ENCODE measurements at places on chromosomes 2 and 18.

GRCh38 chr2:191298306-191298705, 53.1 kb downstream of the MYO1B start:
- no peak for DNase-seq

DNA sequence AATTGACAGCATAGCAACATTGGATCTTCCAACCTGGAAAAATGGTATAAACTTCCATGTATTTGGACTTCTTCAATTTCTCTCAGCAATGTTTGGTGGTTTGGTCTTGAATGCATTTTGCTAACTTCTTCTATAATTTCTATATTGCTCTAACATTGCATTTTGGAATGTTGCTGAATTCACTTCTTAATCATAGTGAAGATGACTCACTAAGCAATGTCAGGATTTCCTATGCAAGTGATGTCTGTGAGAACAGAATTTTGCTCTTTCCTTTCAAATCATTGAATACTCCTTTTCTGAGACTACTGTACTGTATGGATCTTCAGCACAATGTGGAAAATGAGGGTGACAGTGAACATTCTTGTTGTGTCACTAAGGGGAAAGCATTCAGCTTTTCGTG, 28.9 kb upstream of the CDH19 start:
- DNase-seq, result peak; percentile 49

- no peak for DNase-seq
These were observed 27.7 kb downstream of the POLE4 start for GRCh38 chr2:74985978-74986609.

DNA sequence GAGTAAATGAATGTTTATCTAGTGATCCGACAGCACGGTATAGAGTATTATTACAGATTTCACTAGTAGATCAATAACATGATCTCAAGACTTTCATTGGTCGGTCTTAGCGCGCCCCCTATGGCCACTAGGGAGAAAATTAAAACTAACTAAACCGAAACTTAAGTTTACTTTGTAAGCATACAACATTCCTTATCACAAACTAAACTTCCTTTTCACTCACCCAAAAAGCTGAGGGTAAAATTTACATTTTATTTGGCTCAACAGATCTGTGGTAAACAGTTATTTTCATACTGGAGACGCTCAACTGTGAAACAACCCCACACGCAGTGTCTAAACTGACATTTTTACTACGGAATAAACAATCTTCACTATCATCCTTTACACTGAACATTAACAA, 215.6 kb upstream of the MAP2 start:
- peak; percentile 16 for DNase-seq

DNA sequence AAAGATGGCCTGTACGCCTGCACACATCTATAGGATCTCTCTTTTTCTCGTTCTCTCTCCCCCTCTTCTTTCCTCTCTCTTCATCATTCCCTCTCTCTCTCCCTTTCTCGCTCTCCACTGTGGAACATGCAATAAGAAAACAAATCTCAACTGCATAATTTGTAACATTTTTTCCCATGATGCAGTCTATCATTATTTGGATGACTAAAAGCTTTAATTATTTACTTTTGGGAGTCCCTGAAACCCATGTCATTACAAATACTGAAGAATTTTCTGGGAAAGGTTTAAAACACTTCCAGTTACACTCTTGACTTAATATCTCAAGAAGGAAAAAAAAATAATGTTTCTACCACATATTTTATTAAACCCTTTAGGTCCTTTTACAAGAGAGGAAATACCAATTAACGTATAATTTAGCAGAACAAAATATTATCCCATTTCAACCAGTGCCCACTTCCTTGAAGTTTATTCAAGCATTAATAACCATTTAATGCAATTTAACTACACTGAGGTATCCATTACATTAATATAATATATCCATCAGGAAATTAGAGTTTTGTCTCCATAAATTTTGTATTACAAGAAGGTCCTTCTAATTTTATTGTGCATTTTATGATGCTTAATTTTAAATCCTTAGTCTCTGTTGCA, 1615.2 kb upstream of the ACVR2A start:
- DNase-seq, result no peak

GRCh38 chr2:222360146-222360545, 61.3 kb upstream of the PAX3 start:
- DNase-seq, result peak; percentile 46

- no peak for DNase-seq
These were observed 138.2 kb upstream of the PKDCC start for GRCh38 chr2:41909584-41909983.

DNA sequence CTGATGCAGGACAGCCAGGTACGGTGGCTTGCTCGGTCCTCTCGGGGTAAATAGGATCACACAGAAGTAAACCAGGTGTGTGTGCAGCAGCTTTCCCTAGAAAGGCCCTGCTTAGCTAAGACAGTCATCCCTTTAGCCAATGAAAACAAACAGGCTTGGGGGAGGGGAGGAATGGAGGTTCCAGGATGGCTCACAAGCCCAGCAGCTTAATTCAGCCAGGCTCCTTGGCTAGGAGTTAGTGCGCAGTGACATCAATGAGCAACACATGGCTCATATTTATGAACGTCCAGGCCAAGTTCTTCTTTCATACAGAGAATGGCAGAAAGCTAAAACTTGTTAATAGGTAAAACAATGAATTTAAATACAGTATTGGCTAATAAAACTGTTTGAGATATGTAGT, 10.2 kb downstream of the IAH1 start:
- no peak for DNase-seq

DNA sequence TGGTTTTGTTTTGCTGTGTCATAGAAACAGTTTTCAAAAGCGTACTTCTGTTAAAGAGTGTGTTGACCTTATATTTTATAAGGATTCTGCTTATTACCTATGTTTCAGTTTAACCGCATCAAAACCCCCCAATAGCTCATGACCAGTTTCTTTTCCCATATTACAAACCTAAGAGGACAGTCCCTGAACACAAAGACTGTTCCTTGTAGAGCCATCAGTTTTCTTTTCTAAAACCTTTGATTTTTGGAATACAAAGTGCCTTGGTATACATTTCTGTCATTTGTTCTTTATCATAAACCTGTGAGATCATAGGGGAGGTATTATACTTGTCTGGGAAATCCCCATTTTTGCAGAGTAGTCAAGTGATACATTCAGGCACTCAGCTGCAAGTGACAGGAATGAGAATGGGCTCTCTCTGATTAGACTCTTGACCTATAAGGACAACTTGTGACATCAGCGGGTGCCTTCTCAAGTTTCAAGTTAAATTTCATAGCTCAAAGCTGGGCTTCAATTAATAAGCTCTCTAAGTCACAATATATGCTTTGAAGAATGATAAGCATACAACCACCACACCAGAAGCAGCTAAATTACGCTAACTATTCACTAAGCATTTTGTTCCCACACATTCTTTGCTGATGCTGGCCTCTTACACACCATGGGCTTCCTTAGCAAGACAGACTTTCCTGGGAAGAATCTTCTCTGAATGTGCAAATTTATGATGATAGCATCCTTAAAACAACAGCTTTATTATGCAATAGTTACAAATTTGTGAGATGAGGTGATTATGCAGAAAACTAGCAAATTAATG, 97.5 kb upstream of the CD302 start:
- no peak for DNase-seq

GRCh38 chr18:74632351-74632679, 34.6 kb downstream of the ZNF407 start:
- no peak for DNase-seq

GRCh38 chr2:3670376-3670775, 12.4 kb downstream of the ALLC start:
- no peak for DNase-seq

GRCh38 chr2:27078267-27079194, at the start of gene EMILIN1:
EMILIN1 (plus strand) TSS chr2:27078615; CDS start chr2:27079066, 451 bp downstream.
- no peak for DNase-seq

DNA sequence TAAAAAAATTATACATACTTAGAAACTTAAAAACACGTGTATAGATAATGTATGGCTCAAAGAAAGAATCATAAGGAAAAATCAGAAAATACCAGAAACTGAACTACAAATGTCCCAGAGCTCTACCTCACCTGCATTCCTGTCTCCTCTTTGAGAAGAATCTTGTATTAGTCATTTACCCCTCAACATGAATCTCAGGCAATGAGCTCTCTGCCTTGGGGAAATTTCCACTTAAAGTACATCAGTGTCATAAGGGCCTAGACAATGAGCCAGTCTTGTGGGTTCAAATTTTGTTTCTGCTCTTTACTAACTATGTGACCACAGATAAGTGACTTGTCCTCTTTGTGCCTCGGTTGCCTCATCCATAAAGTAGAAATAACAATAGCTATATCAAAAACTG, 40.1 kb downstream of the SCG2 start:
- DNase-seq, result no peak

GRCh38 chr2:70173520-70173919, 17.3 kb downstream of the C2orf42 start:
- no peak for DNase-seq

All from HT1080 (cell line).